ENCODE measurements at places on chromosomes 6 and 20.

GRCh38 chr20:58568483-58569240 is 53.5 kb upstream of the APCDD1L start:
- peaks cover 1% of the 10 kb centered on the region for H3K36me3 ChIP-seq
- peak; percentile 63 for DNase-seq
- no peak overlapping the region for H3K4me3 ChIP-seq
- no peaks in the 10 kb centered on the region for H3K27me3 ChIP-seq
- peak overlapping the region; percentile 74 for H3K27ac ChIP-seq

- H3K27me3 ChIP-seq = no peaks in the 10 kb centered on the region
- no peak overlapping the region for H3K4me3 ChIP-seq
- no peak for DNase-seq
- peaks cover 12% of the 10 kb centered on the region for H3K4me1 ChIP-seq
These were observed 184.3 kb downstream of the SOX4 start for GRCh38 chr6:21777846-21778245.

- no peak overlapping the region for H3K4me3 ChIP-seq
- H3K27me3 ChIP-seq = no peaks in the 10 kb centered on the region
- no peak for DNase-seq
These were observed 69.3 kb downstream of the PTPN1 start for GRCh38 chr20:50579511-50579910.

DNA sequence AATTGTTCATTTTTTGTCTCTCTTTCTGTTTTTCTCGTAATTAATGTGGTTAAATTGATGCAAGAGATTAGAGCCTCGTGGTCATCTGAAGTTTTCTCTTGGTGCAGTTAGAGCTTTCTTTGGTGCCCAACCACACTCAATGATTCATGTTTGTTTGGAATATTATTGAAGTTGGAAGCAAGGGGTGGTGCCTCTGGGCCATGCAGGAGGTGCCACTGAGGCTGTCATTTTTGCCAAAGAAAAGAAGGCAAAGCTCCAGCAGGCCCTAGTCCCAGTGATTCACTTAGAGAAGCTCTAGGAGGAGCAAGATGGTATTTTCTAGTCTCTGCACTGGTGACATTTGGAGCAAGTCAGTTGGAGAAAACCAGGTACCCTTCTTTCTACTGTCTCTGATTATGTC is 144.5 kb upstream of the RALGAPA2 start:
- H3K27ac ChIP-seq = no peak overlapping the region
- H3K36me3 ChIP-seq = no peaks in the 10 kb centered on the region
- no peak overlapping the region for H3K4me3 ChIP-seq
- H3K4me1 ChIP-seq = peaks cover 3% of the 10 kb centered on the region

DNA sequence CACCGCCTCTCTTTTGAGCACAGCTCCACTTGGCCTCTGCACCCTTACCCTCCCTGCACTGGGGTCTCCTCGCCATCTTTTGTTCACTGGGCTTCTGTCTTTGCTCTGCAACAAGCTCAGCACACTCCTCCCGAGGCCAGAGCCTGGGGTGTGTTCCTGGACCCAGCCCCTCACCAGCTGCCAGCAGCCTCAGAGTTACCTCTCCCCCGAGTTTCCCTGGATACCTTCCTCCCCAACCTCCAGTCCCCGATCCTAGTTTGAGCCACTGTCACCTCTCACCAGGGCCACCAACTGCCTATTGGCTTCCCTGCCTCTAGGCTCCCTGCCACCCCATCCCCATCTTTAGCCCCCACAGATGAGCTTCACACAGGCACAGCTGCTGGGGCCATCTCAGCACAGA is 12.3 kb downstream of the CYP21A2 start:
- H3K27ac ChIP-seq = no peak overlapping the region
- H3K27me3 ChIP-seq = peaks cover 24% of the 10 kb centered on the region
- no peak for DNase-seq

- H3K27me3 ChIP-seq = peaks cover 30% of the 10 kb centered on the region
- no peaks in the 10 kb centered on the region for H3K4me1 ChIP-seq
- no peak overlapping the region for H3K4me3 ChIP-seq
- no peaks in the 10 kb centered on the region for H3K36me3 ChIP-seq
- H3K27ac ChIP-seq = no peak overlapping the region
These were observed 75.9 kb downstream of the PHACTR3 start for GRCh38 chr20:59680148-59680650.

Measured in chondrocyte (in vitro differentiated cells).